Left colon (tissue), 2 donors: ENCODE measurements at places on chromosomes 3 and 15.

GRCh38 chr3:193594946-193595689, 2.1 kb downstream of the OPA1 start:
- DNase-seq: no peak

DNA sequence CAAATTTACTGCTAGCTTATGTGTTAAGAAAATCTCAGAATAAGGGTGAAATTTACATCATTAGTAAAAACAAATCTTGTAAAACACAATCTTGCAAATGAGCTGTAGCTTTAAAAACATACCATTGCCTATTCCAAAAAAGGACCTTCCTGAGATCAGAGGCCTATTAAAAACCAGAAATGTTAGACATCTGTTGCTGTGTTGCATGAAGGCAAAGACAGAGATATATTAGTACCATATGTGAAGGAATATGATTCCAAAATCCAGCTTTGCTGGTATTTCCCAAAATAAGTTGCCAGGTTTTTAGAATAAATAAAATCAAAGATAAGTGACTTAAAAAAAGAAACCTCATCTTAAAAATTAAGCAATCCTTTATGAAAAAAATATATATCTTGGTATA, 504.1 kb upstream of the CDIN1 start:
- DNase-seq: no peak

DNA sequence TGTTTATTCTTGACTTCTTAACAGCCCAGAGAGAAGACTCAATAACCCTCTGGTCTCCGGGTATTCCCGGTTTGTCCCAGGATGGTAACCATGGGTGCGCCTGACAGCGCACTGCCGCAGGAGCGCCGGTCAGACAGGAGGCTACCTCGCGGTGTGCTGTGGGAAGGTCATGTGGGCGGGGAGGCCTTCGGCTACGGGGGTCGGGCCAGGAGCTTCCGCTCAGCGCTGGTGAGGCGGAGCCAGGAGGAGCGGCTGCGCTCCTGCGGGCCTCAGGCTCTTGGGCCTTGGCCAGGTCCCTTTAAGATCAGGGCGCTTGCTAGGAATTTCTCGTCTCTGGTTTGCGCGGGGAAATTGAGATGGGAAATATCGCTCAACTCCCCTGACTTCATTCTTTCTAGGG, 182.3 kb upstream of the NDN start:
- peak; percentile 47 for DNase-seq

- no peak for DNase-seq
These were observed 9.3 kb upstream of the C15orf61 start for GRCh38 chr15:67511606-67512005.

DNA sequence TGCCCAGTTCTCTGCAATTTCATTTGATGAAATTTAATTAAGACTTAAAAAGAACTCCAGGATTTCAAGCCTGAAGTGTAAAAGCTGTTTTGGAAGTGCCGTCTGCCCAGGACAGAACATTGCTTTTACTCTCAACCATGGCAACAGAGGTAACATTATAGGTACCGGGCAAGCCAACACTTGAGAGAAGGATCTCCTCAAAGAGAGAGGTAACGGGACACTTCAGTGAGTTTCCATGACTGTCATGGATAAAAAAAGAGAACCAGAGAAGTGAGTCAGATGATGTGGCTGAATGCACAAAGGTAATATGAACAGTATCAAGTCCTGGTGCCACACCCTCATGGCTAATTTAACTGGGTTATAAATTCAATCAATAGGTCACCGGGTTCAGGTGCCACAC, 130.2 kb upstream of the LMOD3 start:
- no peak for DNase-seq

- peak; percentile 59 for DNase-seq
These were observed 21.6 kb upstream of the PLXNA1 start for GRCh38 chr3:126961191-126961790.

GRCh38 chr15:70585707-70586034, 177.7 kb downstream of the UACA start:
- no peak for DNase-seq

- DNase-seq: no peak
These were observed 60.4 kb downstream of the PLS1 start for GRCh38 chr3:142656575-142656974.

DNA sequence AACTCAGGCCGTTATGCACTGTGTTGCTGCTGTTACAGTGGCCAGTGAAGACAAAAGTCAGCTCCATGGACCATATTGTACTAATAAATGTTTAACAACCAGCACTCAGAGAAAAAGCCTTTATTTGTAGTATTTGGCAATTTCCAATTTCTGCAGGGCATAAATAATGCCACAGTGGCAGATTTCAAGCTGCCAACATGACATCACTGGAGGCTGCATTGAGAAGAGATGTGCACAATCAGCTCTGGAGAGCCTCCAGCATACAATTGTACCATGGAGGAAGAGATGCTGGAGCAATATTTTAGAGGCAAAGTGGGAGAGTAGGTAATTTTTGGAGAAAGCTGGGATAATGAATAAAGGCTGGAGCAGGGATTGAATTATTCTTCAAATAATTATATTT, 9.7 kb upstream of the ALCAM start:
- no peak for DNase-seq

DNA sequence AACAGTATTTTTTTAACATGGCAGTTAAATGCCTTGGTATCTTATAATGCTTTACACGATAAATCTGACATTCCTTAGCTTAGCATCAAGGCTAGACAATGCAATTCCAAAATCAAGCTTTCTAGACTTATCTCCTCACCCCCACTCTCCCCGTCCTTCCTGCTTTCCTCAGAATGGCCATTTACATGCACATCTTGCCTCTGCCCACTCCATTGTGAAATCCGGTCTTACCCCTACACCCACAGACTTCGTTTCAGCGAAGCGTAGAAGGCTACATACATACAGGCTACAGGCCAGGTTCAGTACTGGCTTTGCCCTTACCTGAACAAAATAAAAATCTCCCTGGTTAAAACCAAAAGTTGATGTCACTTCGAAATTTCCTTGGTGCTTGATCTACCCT, 58.6 kb upstream of the SLC12A8 start:
- no peak for DNase-seq

- no peak for DNase-seq
These were observed 40.3 kb upstream of the ICE2 start for GRCh38 chr15:60519218-60519617.

GRCh38 chr3:21668012-21668411, 83.0 kb downstream of the ZNF385D start:
- DNase-seq: no peak

DNA sequence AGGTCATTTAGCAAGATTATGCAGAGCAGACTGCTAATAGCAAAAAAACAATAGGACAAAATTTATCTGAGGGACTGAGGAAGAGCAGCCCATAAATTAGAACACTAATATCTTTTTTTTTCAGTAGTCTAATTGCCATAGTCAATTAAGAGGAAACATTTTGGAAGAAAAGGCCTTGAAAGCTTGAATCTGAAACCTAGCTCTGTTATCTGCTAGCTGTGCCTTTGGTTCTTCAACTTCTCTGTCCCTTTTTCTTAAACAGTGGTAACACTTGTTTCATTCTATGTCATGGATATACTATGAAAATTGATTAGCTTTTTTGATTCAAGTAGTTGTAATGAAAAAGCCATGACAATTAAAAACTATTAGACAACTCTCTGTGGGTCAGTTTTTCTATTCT, 1.7 kb downstream of the ATR start:
- DNase-seq: no peak

GRCh38 chr15:87154761-87155160, 1075.1 kb downstream of the AGBL1 start:
- DNase-seq: no peak

- no peak for DNase-seq
These were observed 6.3 kb downstream of the STAG1 start for GRCh38 chr3:136745916-136746315.

- no peak for DNase-seq
These were observed 121.1 kb upstream of the NANOGP8 start for GRCh38 chr15:35206060-35206675.

DNA sequence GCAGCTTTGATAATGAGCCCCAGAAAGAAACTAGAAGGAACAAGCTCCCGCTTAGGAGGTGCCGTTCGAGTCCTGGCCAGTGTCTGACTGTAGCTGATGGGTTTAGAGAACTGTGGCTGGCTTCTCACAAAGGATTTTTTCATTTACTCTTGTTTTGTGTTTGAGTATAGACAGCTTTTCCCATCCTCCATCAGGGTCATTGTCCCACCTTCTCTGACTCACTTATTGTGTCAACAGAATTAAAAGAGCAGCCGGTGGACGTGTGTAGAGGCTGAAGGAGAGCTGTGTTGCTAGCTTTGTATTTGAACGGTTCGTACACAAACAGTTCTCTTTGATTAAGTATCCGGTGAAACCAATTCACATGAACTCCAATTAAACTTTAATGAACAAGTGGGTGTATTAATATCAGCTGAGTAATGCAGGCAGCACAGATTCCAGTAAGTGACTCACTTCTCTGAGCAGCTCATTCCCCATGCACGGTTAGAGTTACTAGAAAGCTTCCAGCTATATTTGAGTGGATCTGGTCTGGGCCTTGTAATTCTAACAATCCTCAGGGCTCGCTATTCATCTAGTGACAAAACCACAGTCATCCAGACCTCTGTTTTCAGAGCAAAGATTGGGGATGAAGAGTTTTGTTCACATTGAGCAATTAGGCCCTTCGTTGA, 141.0 kb downstream of the LPP start:
- no peak for DNase-seq

DNA sequence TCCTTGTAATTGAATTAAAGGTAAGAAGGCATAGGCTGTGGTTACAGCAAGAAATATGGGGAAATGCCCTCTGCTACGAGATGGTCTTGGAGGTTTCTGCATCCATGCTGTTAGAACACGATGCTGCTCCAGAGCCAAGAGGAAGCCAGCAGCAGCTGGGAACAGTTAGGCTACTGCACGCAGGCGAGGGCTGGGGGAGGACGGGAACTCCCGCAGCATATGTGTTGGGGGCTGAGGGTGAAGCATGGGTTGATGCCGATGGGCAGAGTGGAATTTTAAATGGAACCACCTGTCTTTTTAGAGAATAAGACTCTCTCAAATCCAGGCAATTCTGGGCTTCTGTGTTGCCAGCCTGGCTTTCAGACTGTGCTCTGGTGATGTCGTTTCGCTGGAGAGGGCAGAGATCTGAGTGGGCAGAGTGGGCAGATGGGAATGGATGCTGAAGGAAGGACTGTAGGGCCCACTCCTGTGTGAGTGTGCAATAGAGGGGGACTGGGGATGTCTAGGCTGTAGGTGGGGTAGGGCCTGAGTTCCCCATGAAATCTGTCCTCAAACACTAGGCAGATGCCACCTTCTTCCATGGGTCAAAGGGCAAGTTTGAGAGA, 417.0 kb upstream of the TPM1 start:
- DNase-seq: no peak

DNA sequence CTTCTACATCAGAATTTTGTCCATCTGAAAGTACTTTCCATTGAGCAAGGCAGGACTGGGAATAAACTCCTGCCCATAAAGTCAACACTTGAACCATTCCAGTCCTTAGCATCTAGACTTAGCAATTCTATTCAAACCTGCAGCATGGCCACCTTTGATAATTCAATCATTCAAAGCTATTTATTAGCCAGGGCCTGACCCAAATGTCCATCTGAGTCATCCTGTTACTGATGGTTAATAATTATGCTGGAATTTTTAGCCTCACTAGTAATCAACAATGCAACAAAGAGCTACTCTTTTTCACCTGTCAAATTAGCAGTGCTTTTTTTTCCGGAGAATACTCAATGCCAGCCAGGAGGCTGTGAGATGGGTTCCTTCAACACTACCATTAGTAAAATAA, 72.7 kb upstream of the SNRK start:
- no peak for DNase-seq

- DNase-seq: no peak
These were observed 267.1 kb downstream of the RPLP1 start for GRCh38 chr15:69719527-69720240.

- no peak for DNase-seq
These were observed 89.6 kb upstream of the TSEN2 start for GRCh38 chr3:12394569-12395271.

- DNase-seq: no peak
These were observed 29.5 kb downstream of the PDE8A start for GRCh38 chr15:85011160-85011571.

- no peak for DNase-seq
These were observed 241.6 kb upstream of the COL8A1 start for GRCh38 chr3:99396651-99397275.

GRCh38 chr3:18847583-18848197, 300.6 kb upstream of the KCNH8 start:
- no peak for DNase-seq

DNA sequence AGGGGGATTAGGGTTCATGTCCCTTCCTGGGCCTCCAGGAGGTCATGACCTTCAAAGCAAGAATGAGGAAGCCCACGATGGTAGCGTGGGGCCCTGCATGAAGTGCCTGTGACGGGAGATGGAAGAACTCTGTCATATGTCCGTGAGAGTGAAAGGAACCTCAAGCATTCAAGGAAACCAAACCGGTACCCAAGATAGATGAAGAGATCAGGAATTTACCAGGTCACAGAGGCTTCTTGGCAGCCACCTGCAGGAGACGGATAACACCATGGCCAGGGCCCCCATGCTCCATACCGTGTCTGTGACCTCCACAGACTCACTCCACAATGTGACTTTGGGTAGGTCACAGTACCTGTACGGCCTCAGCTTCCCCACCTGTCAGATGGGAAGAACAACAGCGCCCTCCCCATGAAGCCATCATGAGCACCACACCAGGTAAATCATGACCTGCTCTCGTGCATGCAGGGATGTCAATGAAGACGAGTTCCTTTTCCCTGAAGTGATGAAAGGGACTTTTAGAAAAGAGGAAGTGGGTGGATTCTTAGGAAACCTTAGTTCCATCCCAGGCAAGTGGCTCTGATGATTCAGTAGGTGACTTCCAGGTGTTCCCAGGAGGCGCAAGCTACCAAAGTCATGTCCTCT, 23.3 kb upstream of the CYP11A1 start:
- no peak for DNase-seq

DNA sequence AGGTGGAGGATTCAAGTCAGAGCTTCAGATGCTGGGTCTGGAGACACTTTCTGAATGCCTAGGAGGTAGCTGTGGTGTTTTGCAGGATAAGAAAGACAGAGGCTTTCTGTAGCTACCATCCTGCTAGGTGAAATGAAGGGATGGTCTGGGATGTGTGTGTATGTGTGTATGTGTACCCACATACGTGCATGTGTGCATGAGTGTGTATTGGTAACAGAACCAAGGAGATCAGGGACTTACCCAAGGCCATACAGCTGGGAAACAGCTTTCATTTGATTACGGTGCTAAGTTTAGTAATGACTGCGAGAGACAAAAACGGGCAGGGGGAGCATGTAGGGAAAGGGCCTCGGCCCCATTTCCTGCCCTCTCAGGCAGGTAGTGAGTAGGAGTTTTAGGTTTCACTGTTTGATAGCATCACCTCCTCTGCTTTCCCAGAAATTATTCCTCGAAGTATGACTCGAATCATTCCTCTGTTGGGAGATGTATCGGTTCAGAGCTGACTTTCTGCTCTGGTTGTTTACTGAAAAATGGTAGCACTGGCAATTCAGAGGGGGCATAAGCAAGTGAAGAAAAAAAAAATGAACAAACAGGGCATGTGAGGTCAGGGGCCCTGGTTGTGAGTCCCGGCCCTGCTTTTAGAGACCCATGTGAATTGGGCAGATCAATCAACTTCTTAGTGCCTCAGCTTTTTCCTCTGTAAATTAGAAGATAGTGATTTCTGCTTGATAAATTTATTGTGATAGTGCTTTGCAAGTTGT, 130.7 kb downstream of the LPP start:
- DNase-seq: no peak
